Activated T-helper 1 cell treated with anti-CD3 and anti-CD28 coated beads, Interleukin-12 subunit alpha, Interleukin-12 subunit beta, Interleukin-2, Interleukin-4 antibody, amounts not matched to agents 30 ng/mL and 10 ng/mL and 1 ng/mL, durations not matched to agents 14 hours and 24 hours and 36 hours (primary cell): ENCODE measurements at places on chromosomes 6 and 20.

DNA sequence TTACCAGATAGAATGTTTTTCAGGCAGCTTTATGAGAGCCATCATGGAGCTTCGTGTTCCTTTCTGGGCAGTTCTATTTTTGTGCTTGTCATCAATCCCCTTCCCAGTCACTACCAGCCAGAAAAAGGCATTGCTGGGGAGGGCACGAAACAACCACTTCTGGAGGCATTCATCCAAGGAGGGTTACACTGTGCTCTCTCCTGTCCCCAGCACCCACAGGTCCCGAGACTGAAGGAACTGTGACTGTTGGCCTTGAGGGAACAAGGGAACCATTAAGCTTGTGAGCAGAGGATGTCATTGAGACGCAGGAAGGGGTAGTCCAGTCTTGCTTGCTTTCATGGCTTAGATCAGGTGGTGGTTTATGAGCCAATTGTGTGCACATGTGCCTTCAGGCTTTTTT, 20.1 kb upstream of the ENPP5 start:
- H3K27ac ChIP-seq = no peak overlapping the region
- no peak for DNase-seq
- H3K4me1 ChIP-seq = no peaks in the 10 kb centered on the region
- H3K36me3 ChIP-seq = no peaks in the 10 kb centered on the region
- H3K4me3 ChIP-seq = no peak overlapping the region
- peaks cover 18% of the 10 kb centered on the region for H3K27me3 ChIP-seq

- H3K27me3 ChIP-seq = peaks cover 32% of the 10 kb centered on the region
- no peaks in the 10 kb centered on the region for H3K4me1 ChIP-seq
- no peak overlapping the region for H3K4me3 ChIP-seq
Observed at GRCh38 chr20:57716202-57716601, 6.4 kb upstream of the PMEPA1 start.

GRCh38 chr6:6331946-6332601, 11.6 kb upstream of the F13A1 start:
- H3K36me3 ChIP-seq = no peaks in the 10 kb centered on the region
- H3K4me3 ChIP-seq = no peak overlapping the region
- no peak overlapping the region for H3K27ac ChIP-seq
- no peak for DNase-seq
- peaks cover 8% of the 10 kb centered on the region for H3K27me3 ChIP-seq

DNA sequence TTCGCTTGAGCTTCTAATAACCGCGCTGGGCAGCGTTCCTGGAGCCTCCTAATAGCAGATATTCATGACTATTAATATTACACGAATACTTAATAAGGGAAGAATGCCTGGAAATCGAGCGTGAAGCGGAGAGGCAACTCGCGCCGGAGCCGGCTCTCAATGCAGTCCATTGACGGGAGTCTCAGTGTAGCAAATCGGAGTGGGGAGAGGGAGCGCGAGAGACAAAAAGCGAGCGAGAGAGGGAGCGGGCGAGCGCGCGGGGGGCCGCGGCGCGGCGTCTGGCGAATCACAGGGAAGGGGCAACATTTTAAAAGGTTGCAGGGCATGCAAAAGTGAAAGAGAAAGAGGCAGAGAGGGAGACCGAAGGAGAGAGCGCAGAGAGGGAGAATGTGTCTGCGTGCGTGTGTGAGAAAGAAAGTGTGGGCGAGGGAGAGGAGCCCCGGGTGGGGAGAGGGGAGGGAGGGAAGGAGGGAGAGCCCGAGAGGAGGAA, 2.9 kb downstream of the TFAP2A start:
- peak overlapping the region; percentile 80 for H3K4me3 ChIP-seq
- H3K4me1 ChIP-seq = peaks cover 42% of the 10 kb centered on the region
- peak overlapping the region; percentile 42 for H3K27ac ChIP-seq
- H3K27me3 ChIP-seq = peaks cover 91% of the 10 kb centered on the region

GRCh38 chr6:10385524-10386132, 29.2 kb downstream of the TFAP2A start:
- H3K4me1 ChIP-seq = peaks cover 7% of the 10 kb centered on the region
- H3K27ac ChIP-seq = no peak overlapping the region
- H3K27me3 ChIP-seq = peaks cover 76% of the 10 kb centered on the region

GRCh38 chr20:34547844-34548613, 10.5 kb upstream of the MAP1LC3A start:
- no peaks in the 10 kb centered on the region for H3K36me3 ChIP-seq
- no peak overlapping the region for H3K27ac ChIP-seq
- no peak for DNase-seq
- no peaks in the 10 kb centered on the region for H3K27me3 ChIP-seq
- no peak overlapping the region for H3K4me3 ChIP-seq

DNA sequence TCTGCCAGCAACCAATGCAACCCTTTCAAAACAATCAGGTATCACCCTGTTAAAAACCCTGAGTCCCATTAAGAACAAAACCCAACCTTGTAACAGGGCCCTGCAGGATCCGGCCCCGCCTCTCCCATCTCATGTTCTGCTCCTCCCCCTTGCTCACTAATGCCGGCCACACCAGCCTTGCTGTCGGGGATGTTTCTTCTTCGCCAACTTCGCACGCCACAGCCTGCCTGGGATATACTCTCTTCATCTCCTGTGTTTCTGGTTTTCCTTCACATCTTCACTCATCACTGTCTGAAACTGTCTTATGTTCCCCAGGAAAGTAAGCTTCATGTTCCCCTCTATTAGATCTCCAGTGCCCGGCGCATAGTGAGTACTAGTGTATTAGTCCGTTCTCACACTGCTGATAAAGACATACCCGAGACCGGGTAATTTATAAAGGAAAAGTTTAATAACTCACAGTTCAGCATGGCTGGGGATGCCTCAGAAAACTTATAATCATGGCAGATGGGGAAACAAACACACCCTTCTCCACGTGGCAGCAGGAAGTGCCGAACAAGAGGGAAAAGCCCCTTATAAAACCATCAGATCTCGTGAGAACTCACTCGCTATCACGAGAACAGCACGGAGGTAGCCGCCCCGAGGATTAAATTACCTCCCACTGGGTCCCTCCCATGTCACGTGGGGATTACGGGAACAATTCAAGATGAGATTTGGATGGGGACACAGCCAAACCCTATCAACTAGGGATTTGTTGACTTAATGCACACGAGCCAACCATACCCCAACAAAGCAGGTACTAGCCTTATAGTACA, 5.1 kb downstream of the TP53RK start:
- no peak for DNase-seq
- peaks cover 30% of the 10 kb centered on the region for H3K36me3 ChIP-seq
- H3K4me3 ChIP-seq = no peak overlapping the region
- no peaks in the 10 kb centered on the region for H3K27me3 ChIP-seq
- no peak overlapping the region for H3K27ac ChIP-seq

DNA sequence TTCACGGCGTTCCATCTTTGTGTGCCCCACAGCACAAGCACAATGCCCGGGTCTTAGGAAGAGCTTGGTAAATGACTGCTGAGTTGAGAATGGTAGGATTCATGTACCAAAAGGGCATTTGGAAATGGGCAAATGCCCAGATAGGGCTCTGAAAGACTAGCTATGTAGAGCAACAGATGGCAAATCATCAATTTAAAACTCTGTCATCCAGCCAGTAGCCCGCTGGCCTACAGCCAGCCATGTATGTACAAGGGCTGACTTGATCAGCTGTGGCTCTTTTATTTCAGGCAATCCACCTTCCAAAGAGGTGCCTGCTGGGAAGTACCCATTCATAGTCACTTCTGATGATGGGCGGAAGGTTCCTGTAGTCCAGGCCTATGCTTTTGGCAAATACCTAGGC, 35.1 kb downstream of the NT5E start:
- H3K27ac ChIP-seq = no peak overlapping the region
- peaks cover 12% of the 10 kb centered on the region for H3K36me3 ChIP-seq
- DNase-seq = no peak
- H3K4me1 ChIP-seq = peaks cover 17% of the 10 kb centered on the region
- no peak overlapping the region for H3K4me3 ChIP-seq

DNA sequence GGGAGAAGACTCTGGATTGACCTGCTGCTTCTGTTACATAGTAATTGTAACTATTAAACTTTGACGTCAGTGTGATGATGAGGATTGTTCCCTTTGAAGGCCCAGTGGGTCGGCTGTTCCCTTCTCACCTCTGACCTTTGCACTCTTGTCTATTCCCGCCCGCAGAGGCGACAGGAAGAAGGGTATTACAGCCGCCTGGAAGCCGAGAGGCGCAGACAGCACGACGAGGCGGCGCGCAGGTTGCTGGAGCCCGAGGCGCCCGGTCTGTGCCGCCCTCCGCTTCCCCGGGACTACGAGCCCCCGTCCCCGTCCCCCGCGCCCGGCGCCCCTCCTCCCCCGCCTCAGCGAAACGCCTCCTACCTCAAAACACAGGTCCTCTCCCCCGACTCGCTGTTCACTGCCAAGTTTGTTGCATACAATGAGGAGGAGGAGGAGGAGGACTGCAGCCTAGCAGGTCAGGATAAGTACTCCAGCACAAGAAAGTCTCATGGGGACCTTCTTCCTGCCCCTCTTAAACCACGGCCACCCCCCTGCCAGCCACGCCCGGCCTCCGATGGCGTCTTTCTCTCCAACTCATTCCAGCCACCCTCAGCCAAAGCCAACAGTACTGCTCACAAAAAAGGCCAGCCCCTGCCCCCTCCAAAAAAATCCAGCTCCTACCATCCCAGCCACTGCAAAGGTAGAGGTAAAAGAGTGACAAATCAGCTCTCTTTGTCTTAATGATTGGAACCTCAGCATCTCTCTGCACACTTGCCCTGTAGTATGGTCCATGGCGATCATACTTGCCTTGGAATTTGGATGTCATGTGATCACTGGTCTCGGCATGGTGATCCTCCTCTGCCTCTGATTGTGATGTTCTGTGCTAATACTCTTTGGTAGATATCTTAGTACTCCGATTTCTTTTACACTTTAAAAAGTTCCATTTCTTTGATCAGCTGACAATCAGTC, 31.6 kb upstream of the KIF25 start:
- H3K27ac ChIP-seq = no peak overlapping the region
- no peak overlapping the region for H3K4me3 ChIP-seq
- no peak for DNase-seq
- H3K36me3 ChIP-seq = peaks cover 18% of the 10 kb centered on the region
- H3K27me3 ChIP-seq = no peaks in the 10 kb centered on the region
- peaks cover 6% of the 10 kb centered on the region for H3K4me1 ChIP-seq

DNA sequence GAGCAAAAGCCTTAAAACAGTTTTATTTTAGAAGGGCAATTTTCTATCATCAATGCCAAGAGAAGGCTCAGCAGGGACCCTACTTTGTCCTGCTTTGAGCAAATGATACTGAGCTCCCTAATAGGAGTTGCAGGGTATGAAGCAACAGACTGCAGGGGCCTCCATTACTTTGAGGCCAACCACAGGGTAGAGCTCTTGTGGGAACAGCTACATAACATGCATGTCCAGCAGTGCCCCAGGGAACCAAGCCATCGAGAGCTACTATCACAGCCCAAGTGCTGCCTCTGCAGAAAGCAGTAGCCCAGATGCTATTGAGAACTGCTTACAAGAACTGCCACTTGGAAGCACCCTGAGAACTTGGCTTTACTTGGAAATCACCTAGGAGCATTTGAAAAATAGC, 222.1 kb downstream of the LAMA2 start:
- DNase-seq = no peak
- H3K27ac ChIP-seq = no peak overlapping the region
- H3K36me3 ChIP-seq = no peaks in the 10 kb centered on the region
- no peaks in the 10 kb centered on the region for H3K4me1 ChIP-seq

DNA sequence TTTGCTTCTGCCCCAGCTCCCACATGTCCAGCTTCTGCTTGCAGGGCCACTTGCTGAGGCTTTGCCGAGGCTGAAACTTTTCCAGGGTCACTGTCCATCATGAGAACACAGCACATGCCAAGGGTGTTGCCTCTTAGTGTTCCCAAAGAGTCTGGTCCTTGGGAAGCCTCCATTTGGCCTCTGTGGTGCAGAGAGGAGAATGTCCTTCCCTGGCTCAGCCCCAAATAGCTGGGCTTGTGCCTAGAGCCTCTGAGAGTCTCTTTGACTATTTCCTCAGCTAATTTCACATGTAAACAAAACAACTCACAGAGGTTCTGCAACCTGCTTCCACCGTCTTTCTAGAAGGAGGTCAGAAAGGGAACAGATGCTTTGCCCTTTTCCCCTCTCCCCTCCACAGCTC, 40.4 kb upstream of the RAB23 start:
- H3K27me3 ChIP-seq = no peaks in the 10 kb centered on the region
- no peak overlapping the region for H3K27ac ChIP-seq
- no peak overlapping the region for H3K4me3 ChIP-seq
- no peaks in the 10 kb centered on the region for H3K36me3 ChIP-seq

DNA sequence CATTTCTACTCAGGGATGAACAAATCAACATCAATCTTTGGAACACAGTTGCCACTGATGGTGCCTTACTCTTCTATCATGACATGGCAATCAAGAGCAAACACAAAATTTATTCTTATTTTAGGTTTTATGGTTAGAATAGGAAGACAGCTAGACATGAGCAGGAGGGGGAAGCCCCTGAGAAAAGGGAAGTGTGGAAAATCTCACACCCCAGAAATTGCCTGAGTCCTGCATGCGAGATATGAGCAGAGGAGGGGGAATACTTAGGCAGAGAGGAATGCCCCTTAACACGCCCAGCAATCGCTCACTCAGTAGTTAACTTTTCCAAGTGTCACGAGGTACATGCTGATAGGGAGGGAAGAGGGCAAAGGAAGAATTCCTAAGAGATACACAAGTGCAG, 79.3 kb downstream of the PLG start:
- no peak overlapping the region for H3K4me3 ChIP-seq
- H3K36me3 ChIP-seq = no peaks in the 10 kb centered on the region
- no peak overlapping the region for H3K27ac ChIP-seq
- no peak for DNase-seq
- no peaks in the 10 kb centered on the region for H3K4me1 ChIP-seq

GRCh38 chr6:125357515-125358256, 55.9 kb upstream of the HDDC2 start:
- no peak for DNase-seq
- peaks cover 3% of the 10 kb centered on the region for H3K4me1 ChIP-seq
- no peak overlapping the region for H3K4me3 ChIP-seq
- H3K27me3 ChIP-seq = peaks cover 25% of the 10 kb centered on the region

GRCh38 chr20:1855690-1856089, 39.5 kb upstream of the SIRPA start:
- peaks cover 2% of the 10 kb centered on the region for H3K27me3 ChIP-seq
- peaks cover 5% of the 10 kb centered on the region for H3K4me1 ChIP-seq
- H3K36me3 ChIP-seq = no peaks in the 10 kb centered on the region
- no peak overlapping the region for H3K27ac ChIP-seq

GRCh38 chr6:51129043-51129442, 310.4 kb downstream of the TFAP2B start:
- no peaks in the 10 kb centered on the region for H3K27me3 ChIP-seq
- H3K4me3 ChIP-seq = no peak overlapping the region
- no peaks in the 10 kb centered on the region for H3K4me1 ChIP-seq
- H3K27ac ChIP-seq = no peak overlapping the region
- H3K36me3 ChIP-seq = no peaks in the 10 kb centered on the region
- no peak for DNase-seq

- H3K4me3 ChIP-seq = no peak overlapping the region
- H3K4me1 ChIP-seq = no peaks in the 10 kb centered on the region
- no peaks in the 10 kb centered on the region for H3K36me3 ChIP-seq
- DNase-seq = no peak
Observed at GRCh38 chr6:48747471-48747870, 636.5 kb upstream of the PTCHD4 start.
